ENCODE measurements at places on chromosomes 7 and 10. TPM values are rescaled to one million over a fixed set of nuclear protein-coding genes. Genes with fewer than 3 reads are reported as not detected.

GRCh38 chr10:62900829-62901571 lies 84.8 kb upstream of the EGR2 start:
- DNase-seq = no peak

Gene NUDCD3
- total RNA-seq = 97.5 TPM

DNA sequence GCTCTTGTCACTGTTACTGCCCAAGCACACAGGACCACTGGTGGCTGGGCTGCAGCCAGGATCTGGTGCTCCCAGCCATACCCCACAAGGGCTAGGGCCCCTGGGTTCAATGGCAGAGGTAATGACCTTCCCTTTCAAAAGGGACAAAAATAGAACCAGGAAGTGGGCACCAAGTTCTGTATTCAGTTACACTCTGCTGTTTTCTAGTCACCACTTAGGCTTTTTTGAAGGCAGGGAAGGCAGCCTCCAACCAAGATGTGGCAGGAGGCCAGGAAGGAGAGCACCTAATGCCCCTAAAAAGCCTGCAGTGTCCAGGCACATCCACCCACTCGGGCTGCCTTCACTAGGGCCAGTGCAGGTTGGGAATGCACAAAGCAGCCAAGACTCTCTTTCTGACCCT lies 47.8 kb downstream of the NOD1 start:
- DNase-seq = no peak

DNA sequence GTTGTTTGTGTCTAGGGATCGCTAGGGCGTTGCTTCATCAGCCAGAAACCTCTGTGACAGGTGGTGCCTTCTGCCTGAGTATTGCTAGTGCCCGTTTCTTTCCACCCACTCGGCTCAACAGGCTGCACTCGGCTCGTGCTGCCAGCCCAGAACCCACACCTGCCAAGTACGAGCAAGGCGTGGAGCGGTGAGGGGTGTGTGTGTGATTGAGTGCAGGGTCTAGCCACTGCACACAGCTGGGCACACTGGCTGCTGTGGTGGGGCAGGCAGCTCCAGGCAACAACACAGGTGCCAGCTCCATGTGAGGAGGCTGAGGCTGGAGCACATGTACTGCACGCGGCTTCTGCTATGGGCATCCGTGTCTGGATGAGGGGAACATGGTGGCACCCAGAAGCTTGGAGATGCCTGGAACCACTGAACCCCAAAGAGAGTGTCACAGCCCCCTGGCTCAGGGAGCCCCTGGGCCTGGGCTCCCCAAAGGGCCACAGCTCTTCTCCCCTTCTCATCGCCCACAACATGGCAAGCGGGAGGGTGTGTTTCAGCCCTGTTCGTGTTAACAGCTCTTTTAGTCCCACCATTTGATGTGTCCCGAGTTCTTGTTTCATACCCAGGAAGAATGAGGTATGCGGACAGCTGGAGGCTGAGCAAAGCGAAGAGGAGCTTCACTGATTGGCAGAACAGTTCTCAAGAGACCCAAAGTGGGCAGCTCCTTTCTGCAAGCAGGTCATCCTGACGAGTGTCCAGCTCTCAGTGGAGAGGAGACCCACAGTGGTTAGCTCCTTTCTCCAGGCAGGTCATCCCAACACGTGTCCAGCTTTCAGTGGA lies 78.1 kb downstream of the HDAC9 start:
- DNase-seq = no peak

DNA sequence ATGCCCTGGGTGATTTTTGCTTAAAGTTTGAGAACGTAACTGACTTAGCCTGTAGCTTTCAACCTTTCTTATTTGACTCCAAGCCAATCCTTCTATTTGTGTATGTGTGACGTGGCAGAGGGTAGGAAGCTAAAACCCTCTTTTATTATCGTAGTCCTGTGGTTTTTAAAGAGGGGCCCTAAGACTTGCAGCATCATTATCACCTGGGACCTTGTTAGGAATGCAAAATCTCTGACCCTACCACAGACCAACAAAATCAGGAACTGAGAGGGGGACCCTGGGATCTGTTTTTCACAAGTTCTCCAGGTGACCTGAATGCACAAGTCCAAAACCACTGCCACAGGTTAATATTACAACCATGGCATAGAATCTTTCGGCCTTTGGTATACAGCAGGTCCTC lies 80.1 kb downstream of the OSBPL3 start:
- no peak for DNase-seq

DNA sequence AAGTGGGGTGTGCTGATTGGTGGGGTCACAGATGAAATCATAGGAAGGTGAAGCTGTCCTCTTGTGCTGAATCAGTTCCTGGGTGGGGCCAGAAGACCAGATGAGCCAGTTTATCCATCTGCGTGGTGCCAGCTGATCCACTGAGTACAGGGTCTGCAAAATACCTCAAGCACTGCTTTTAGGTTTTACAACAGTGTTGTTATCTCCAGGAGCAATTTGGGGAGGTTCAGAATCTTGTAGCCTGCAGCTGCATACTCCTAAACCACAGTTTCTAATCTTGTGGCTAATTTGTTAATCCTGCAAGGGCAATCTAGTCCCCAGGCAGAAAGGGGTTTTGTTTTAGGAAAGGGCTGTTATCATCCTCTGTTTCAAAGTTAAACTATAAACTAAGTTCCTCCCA lies 17.0 kb upstream of the IFRD1 start:
- DNase-seq = no peak

Gene ALOX5
- total RNA-seq = 0.18 TPM

- DNase-seq = no peak
Observed at GRCh38 chr10:63206576-63206975, 73.4 kb downstream of the NRBF2 start.

Gene PDK4
- 0.23 TPM for total RNA-seq

GRCh38 chr10:123965973-123966895 lies 74.6 kb upstream of the CPXM2 start:
- DNase-seq = no peak

Gene CACNB2
- 1.5 TPM for total RNA-seq

- no peak for DNase-seq
Observed at GRCh38 chr10:122014652-122015248, 25.8 kb downstream of the TACC2 start.

DNA sequence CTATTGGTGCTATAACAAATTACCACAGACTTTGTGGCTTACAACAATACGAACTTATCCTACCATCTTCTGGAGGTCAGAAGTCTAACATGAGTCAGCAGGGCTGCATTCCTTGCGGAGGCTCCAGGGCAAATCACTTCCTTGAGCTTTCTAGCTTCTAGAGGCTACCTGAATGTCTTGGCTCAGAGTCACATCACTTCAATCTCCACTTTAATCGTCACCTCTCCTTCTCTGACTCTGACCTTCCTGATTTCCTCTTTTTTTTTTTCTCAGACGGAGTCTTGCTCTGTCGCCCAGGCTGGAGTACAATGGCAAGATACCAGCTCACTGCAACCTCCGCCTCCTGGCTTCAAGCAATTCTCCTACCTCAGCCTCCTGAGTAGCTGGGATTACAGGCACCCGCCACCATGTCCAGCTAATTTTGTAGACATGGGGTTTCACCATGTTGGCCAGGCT lies 44.6 kb upstream of the ANAPC16 start:
- no peak for DNase-seq

- DNase-seq = no peak
Observed at GRCh38 chr10:124042656-124043309, 50.6 kb downstream of the CHST15 start.

GRCh38 chr10:75061709-75062505 lies 49.5 kb upstream of the SAMD8 start:
- no peak for DNase-seq

GRCh38 chr10:100109670-100110069 lies 28.0 kb upstream of the CPN1 start:
- DNase-seq = no peak

Gene XRCC2
- total RNA-seq = 2.9 TPM

Gene COL17A1
- total RNA-seq = 4.2 TPM

GRCh38 chr7:34198231-34198641 lies 292.9 kb downstream of the BMPER start:
- no peak for DNase-seq

- no peak for DNase-seq
Observed at GRCh38 chr7:108109221-108109908, 20.8 kb downstream of the LAMB4 start.

Data from endothelial cell (in vitro differentiated cells).